NCI-H2081 treated with DMSO at 0.1 percent for 48 hours (cell line): ENCODE measurements at places on chromosomes 4 and X.

GRCh38 chr4:39037491-39037825, 5.2 kb upstream of the TMEM156 start:
- DNase-seq: no peak

DNA sequence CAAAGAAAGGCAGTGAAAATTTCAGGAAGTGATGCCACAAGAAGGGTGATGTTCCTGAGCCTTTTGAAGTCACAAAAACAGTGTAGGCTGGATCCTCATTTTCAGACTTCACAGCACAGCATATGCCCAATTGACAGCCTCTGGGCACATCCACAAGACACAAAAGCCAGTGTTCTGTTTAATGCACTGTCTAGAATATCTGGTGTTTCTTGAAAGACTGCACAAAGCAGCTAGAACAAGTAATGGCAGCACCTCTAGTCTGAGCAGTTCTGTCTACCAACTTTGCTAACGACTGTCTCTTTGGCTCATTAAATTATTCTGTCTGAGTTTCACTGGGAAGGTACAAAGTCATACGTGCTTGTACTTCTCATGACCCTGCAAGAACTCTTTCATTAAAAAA, 417.1 kb upstream of the GALNT7 start:
- no peak for DNase-seq

- DNase-seq: no peak
These were observed 18.8 kb upstream of the TMEM131L start for GRCh38 chr4:153447175-153447905.

- no peak for DNase-seq
These were observed 110.5 kb downstream of the PCDH18 start for GRCh38 chr4:137421796-137422195.

DNA sequence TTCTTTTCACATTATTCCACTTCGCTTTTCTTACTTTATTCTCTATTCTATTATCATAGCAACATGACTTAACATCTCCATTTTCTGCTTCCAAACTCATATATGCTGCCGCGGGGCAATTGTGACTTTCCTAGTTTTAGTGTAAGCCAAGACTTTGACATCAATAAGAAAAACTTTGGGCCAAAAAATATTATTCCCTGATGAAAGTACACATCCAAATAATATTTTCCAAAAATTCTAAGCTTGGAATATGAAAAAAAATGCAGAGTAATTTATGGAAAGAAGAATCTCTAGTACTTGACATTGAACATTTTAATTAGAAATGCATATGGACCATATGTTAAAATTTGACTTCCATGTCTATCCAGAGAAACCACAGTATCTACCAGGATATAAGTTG, 995.1 kb upstream of the INTU start:
- DNase-seq: no peak
